Left ventricle myocardium superior (tissue), 1 donor: ENCODE measurements at places on chromosomes 1 and 21.

DNA sequence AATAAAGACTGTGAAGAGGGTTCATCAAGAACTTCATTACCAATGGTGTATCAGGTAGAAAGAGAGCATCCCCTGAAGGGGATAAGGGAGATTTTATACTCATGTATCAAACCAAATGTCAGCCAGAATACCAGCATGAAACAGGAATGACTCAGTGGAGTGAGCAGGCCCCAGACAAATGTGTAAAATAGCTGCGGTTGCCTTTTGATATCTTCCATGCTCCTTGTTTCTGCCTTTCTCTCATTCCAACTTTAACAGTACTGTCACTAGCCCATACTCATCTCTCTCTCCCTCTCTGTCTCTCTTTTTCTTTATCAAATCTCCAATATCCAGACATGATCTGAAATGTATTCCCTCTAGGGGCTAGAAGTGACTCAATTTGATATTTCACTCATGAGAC, 47.8 kb downstream of the GPR88 start:
- no peak for DNase-seq

DNA sequence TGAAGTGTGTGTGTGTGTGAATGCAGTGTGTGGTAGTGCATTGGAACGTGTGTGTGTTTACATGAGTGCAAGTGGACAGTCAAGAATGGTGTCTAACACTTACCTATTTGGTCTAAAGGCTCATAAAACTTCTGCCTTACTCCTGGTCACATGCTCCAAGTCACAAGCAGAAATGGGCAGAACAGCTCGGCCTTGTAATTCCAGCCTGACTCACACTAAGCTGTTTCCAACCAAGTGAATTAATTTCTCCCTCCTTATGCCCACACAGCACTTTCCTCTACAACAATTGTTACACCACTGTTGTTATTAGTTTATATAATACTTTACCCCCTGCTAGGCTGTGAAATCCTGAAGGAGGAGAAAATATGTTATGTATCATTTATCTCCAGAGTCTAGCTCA, 43.8 kb downstream of the DDR2 start:
- DNase-seq, result no peak

DNA sequence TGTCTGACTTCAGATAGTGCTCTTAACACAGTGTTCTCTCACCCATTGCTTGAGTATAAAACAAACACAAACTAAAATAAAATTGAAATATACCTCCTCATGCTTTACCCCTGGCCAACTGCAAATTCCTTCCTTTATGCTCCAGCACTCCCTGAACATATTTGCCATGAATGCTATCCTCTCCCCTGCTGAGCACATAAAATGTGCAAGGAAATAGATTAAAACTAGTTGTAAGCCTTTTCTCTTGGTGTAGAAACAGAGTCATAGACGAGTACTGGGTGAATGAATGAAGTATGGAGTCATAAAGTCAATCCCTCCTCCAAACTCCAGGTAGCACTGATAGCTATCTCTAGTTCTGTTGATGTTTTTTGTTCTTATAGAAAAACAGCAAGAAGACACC, 2.6 kb downstream of the GPR161 start:
- DNase-seq, result no peak

- DNase-seq, result peak; percentile 77
Observed at GRCh38 chr1:156498432-156499193, 2.0 kb downstream of the MEF2D start.

DNA sequence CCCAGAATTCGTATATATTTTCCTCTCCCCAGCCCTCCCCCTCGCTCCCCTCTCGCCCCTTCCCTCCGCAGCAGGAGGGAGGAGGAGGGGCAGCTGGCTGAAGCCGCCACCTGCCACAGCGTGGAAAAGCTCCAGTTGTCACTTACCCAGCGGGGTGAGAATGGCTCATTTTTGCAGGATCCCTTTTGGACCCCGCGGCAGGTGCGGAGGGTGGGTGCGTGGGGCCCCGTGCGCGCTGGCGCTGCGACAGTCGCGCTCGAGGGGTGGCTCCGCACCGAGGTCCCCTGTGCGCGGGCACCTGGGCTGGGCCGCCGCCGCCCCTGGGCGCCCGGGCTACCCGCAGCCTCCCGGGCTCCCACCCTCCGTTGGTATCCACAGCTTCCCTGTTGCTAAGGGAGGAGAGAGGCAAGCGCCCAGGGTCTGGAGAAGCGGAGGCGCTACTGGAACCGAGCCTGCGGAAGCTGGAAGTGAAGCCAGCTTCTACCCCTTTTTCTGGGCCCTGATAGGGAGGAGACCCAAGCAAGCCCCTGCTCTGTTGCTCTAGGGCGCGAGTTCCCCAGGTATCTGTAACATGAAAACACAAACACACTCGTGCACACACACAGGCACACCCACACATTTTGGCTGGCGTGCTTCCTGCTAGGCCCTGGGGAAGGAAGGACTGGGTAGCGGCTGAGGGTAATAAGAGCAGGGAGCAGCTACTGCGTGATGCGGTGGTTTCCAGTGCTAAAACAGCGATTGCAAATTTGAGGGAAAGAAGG, at the start of gene ERICH3:
Gene ERICH3, minus strand, starts transcription at position 442 of the 761 bp plus-strand sequence. Its CDS starts 273 bp downstream, at position 169.
- no peak for DNase-seq
